ENCODE measurements at places on chromosomes 13 and 19.

- DNase-seq: peak; percentile 27
Observed at GRCh38 chr13:31209172-31209840, 9.5 kb downstream of the B3GLCT start.

DNA sequence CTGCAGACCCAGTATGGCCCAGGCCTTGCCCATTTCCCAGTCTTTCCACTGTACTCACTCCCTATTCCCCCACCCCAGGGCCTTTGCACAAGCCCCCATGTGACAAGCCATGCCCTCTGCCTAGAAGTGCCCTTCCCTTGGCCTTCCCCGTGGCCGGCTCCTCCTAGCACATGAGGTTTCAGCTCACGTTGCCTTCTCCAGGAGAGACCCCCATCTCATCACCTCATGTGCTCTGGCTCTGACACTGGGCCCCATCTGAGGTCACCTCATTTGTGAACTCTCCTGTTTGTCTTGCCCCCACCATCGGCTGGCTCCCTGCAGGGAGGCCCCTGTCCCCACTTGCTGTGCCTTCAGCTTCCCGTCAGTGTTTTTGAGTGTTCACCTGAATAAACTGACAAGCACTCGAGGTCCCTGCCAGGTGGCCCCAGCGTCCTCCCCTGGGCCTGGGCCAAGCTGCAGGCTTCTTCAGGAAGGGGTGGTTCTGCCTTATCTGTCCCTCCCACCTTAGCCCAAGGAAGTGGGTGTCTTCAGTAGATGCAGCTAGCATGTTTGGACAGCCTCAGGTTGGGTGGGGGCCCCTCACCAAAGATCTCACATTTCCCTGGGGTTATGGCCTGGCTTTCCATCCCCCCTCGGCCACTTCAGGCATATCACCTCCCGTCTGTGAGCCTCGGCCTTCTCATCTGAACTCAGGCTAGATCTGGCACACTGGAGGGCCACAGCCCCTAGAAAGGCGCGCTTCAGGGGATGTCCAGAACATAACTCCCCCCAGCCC is 3.8 kb upstream of the SLC25A42 start:
- peak; percentile 57 for DNase-seq

DNA sequence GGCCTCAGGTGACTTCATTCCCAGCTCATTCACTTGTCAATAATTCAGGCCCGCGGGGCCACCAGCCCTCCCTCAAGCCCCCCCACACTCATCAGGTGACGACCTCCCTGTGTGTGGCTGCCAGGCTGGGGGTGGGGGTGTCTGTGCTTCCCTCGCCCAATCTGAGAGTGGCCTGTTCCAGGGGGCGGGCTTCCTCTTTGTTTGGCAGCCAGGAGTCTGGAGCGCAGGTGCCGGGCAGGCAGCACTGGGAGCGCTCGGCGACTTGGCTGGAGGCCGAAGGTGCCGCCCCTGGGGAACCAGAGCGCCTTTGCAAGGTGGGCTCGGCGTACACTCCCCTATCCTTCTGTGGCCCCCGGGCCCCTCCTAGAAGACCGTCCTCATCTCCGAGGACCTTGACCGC is 5.4 kb upstream of the ZNF98 start:
- no peak for DNase-seq

DNA sequence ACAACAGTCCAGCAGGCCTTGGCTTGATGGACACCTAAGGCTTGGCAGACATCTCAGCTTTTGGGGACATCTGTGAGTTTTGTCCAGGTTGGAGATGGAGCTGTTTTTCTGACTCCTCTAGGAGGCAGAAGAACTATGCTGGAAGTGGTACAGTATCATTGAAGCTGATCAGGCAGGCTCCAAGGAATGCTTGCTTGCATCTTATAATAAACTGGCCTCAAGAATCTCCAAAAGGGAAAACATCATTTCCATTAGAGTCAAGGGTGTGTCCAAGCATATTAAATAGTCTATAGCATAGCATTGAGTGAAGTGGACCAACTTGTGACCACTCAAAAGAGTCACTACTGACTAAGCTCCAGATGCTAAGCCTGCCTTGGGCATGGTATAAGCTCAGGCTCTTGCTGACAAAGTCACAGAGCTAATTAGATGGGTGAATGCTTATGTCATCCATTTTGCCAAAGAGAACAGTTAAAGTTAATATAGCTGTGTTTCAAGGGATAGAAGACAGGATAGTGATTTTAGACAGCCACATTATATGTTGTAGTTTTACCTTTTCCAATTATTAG is 216.0 kb downstream of the DNAJC15 start:
- no peak for DNase-seq

GRCh38 chr19:48194844-48195830 is 24.7 kb downstream of the ZSWIM9 start:
- no peak for DNase-seq

DNA sequence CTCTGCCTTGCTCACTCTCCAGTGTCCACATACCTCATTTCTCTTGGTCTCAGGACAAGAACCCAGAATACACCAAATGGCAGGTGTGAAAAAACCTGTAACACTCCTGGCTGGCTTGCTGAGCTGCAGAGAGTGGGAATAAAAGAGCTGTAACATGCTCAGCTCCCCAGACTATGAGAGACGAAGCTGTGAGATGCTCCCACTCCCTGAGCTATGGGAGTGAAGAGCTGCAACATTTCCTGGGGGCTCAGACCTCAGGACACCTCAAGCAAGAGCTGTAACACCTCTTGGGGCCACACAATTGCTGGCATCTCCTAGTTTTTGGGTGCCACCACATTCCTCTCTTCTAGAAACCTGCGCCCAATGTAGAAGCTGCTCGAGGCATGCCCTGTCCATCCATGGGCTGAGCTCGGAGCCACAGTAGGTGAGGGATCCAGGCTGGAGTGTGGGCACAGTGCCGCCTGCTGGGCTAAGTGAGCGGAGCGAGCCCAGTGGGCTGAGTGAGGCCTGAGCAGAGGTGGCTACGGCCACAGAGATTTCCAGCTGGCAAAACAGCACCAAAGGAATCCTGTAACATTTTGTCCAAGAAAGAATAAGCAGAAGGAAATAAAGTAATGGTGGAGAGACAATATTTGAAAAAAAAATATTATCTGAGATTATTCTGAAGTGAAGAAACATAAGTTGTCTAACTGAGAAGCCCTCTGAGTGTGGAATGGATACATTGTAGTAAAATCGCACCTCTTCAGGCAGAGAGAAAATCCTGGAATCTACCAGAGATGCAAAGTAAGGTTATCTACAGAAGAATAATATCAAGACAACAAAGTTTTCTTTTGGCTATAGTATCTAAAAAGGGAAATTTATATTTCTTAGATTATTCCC is 186.2 kb upstream of the PCDH9 start:
- DNase-seq: no peak

- no peak for DNase-seq
Observed at GRCh38 chr19:10826846-10827245, 9.2 kb downstream of the TMED1 start.

GRCh38 chr13:105196052-105196451 is 1339.4 kb downstream of the EFNB2 start:
- no peak for DNase-seq

GRCh38 chr13:60035874-60036273 is 127.9 kb downstream of the DIAPH3 start:
- no peak for DNase-seq

GRCh38 chr13:73859841-73860240 is 274.4 kb downstream of the KLF12 start:
- no peak for DNase-seq

- DNase-seq: no peak
Observed at GRCh38 chr13:25034173-25034572, 61.8 kb upstream of the PABPC3 start.

- DNase-seq: no peak
Observed at GRCh38 chr13:90416938-90417337, 930.5 kb upstream of the MIR17HG start.

DNA sequence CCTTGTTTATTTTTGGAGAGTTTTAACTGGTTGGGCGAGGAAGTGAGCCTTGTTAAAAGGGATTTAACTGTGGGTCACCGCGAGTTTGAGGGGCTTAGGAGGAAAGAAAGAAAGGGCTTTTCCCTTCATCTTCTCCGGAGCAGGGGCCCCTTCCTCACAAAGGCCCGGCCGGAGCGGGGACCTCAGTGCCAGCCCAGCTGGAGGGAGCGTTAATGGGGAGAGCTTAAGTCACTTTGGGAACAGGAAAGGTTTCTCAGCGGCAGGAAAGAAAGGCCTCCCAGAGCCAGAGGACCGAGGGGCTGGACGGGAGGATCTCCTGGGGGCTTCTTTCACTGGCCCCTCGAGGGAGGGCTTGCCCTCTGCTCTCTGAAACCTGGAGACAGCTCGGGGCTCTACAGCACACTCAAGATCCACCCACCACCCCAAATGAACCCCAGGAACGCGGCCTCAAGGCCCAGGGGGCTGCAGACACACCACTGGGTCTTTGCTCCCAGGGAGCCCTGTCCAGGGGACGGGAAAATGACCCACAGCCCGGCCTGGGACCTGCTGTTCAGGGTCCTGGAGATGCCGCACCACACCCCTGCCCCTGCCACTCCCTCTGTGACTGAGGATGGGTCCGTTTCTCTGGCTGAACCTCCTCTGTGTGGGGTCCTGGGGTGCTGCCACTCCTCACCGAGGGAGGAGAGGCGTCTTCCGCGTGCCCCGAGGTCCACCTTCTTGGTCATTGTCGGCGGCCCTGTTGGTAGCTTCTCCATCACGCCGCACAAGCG is 128.3 kb downstream of the URI1 start:
- DNase-seq: no peak

GRCh38 chr19:29966588-29967249 is 24.7 kb downstream of the URI1 start:
- DNase-seq: no peak

GRCh38 chr19:32339988-32340874 is 5.2 kb upstream of the ZNF507 start:
- DNase-seq: peak; percentile 24

GRCh38 chr13:107845911-107846310 is 369.4 kb downstream of the LIG4 start:
- DNase-seq: no peak

GRCh38 chr13:45915686-45916439 is 64.3 kb upstream of the SIAH3 start:
- DNase-seq: peak; percentile 38

- no peak for DNase-seq
Observed at GRCh38 chr19:7288977-7289376, 5.2 kb downstream of the INSR start.

DNA sequence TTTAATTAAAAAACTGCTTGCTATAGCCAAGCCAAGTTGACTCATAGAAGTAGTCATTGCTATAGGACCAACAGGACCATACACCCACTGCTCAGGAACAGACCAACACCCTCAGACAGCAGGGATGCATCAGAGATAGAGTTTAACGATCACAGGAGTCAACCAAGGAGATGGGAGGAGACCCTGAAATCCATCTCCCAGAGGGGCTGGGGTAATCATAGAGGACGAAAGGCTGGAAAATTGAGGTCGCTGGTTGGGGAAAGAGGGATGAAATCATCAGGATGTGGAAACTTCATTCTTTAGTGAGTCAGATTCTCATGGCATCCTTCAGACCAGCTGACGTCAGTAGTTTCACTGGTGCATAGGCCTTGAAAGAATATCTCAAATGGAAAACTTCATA is 160.4 kb upstream of the GPC6 start:
- DNase-seq: no peak

DNA sequence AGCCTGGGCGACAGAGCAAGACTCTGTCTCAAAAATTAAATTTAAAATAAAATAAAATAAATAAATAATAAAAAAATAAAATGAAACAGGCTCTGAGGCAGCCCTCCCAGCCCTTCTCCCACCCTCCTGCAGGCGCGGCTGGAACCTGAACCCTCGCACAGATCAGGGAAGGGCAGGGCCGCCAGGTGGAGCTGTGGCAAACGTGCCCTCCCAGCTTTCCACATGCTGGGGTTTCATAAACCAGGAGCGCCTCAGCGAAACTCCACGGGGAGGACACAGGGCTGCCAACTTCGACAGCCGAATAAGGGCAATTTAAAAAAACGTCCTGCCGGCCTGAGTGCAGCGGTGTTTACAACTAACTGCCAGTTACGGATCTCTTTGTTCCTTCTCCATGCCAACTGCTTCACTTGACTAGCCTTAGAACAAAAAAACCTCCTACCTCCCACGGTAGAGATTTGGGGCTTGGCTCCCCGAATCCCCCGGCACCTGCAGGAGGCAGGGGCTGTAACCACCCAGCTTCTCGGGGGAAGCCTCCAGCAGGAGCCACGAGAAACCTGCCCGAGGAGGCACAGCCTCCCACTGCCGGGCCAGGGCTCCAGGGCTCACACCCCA is 15.9 kb downstream of the ZNF787 start:
- peak; percentile 76 for DNase-seq

GRCh38 chr19:41234512-41235168 is 15.6 kb downstream of the AXL start:
- no peak for DNase-seq

DNA sequence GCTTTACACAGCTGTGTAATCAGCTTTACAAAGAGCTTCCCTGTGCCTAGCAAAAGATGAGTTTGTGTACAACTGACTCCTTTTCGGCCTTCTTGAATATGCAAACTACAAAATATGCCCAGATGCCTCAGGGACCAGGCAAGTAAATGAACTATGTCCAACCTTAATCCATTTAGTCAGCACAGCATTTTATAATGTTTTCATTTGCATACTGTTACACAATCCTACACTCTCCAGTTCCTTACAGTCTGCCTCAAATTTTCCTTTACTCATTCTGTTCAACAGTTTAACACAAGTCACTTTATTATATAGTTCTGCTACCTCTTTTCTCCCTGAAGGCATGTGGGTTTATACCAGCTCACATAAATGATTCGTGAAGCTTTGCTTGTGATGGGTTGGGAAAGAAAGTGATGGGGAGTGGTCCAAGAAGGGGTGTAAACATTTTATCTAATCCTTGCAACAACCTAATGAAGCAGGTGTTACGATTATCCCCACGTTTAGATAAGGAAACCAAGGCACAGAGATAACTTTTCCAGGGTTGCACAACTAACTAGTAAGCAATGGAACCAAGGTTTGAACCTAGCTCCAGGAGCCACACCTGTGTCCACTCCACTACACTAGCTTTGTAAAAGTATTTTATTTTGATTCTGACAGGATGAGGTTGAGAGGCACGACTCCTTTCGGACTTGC is 3.3 kb upstream of the USP12 start:
- DNase-seq: no peak

GRCh38 chr13:32940601-32941000 is 75.6 kb upstream of the KL start:
- peak; percentile 39 for DNase-seq

DNA sequence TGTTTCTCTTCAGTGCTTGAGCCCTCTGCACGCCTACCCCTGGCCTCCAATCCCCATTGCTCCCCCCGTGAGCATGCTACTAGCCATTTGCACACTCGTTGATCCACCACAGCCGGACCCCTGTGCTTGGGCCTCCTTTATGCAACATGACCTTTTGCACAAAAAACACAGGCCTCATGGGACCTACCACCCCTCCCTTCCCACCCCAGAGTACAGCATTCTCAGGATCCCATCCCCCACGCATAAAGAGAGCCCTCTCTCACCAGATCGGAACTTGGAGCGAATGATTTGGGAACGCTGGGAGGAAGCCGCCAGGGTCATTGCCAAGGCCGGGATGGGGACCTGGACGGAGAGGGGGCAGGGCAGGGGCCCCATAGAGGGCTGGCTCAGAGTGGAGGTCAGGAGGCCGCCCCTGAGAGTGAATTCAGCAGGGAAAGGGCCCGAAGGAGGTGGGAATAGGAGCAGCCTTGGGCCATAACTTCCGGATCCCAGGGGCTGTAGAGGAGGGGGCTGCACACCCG is 754 bp downstream of the MAMSTR start:
- DNase-seq: no peak
